Fibroblast of lung (primary cell): ENCODE measurements at places on chromosomes 11 and 22. TPM values are rescaled to one million over a fixed set of nuclear protein-coding genes. Genes with fewer than 3 reads are reported as not detected.

DNAJC4 gene
- 12.6 TPM in 2 replicates for total RNA-seq

MAJIN gene
- not detected in 2 replicates for total RNA-seq

CABP4 gene
- not detected in 2 replicates for total RNA-seq

SMIM38 gene
- 0.33 and 0.51 TPM in 2 replicates for total RNA-seq

CLMP gene
- total RNA-seq, result 84.5 and 107 TPM in 2 replicates

GDPD4 gene
- total RNA-seq, result not detected in 2 replicates

TBX10 gene
- not detected in 2 replicates for total RNA-seq

ANGPTL5 gene
- 0.17 and 0.77 TPM in 2 replicates for total RNA-seq

CDKN1C gene
- 31.1 and 31.5 TPM in 2 replicates for total RNA-seq

OR51I1 gene
- 0.17 and 0.26 TPM in 2 replicates for total RNA-seq

YPEL4 gene
- 1.5 and 2.3 TPM in 2 replicates for total RNA-seq

CRACR2B gene
- total RNA-seq, result 0.66 and 1.0 TPM in 2 replicates

SCO2 gene
- total RNA-seq, result 3.1 and 3.6 TPM in 2 replicates

ASCL3 gene
- not detected in 2 replicates for total RNA-seq

GSTT2 gene
- 0.33 TPM in 1 of 2 replicates, not detected in the other for total RNA-seq

OMP gene
- 0.51 and 0.83 TPM in 2 replicates for total RNA-seq

OR52N4 gene
- 0.33 TPM in 1 of 2 replicates, not detected in the other for total RNA-seq

HEPHL1 gene
- total RNA-seq, result not detected in 2 replicates

MB gene
- total RNA-seq, result not detected in 2 replicates

AAMDC gene
- 32.4 and 39.6 TPM in 2 replicates for total RNA-seq

SPDYC gene
- not detected in 2 replicates for total RNA-seq

PATE4 gene
- not detected in 2 replicates for total RNA-seq

OR4D5 gene
- not detected in 2 replicates for total RNA-seq

VSIG10L2 gene
- total RNA-seq, result not detected in 2 replicates

INPP5J gene
- 0.26 and 0.33 TPM in 2 replicates for total RNA-seq

GSC2 gene
- total RNA-seq, result not detected in 2 replicates

C22orf42 gene
- total RNA-seq, result not detected in 2 replicates

OSM gene
- not detected in 2 replicates for total RNA-seq

PDGFD gene
- total RNA-seq, result 1.3 and 10.5 TPM in 2 replicates
